ENCODE measurements at places on chromosomes 7 and 10. TPM values are rescaled to one million over a fixed set of nuclear protein-coding genes. Genes with fewer than 3 reads are reported as not detected.

Gene ACTR3C
- 7.4 TPM for total RNA-seq

Gene EEPD1
- total RNA-seq: 9.3 TPM

Gene TRPV5
- not detected for total RNA-seq

- DNase-seq: no peak
Measured at GRCh38 chr7:72447465-72448204, 35.5 kb upstream of the CALN1 start.

DNA sequence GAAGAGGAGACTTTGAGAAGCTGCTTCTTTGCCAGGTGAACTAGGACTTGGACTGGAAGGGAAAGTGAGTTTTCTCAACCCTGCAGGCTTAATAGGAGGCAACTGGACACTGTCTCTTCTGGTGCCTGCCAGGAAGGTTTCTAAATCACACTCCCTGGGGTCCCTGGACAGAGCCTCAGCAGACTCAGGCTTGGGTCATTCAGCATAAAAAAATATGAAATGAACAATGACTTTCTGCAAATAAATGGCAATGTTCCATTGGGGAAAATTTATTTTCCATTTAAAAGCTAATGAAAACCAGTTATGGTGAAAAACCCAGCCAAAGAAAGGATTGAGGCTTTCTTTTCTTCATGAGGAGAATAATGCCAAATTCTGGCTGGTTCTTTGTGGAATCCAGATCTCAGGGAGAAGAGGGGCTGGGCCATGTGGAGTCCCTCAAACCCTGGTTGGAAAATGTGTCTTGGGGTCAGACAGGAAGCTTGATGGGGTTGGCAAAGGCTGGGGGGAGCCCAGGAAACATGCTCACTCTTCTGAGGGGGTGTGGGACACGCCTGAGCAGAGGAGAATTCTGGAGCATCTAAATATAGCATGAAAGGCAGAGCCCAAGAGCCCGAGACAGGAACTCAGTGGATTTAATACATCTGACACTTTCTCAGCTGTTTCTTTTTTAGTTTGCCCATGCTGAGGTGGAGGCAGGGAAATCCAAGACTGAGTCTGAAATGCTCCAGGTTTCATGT lies 65.2 kb upstream of the EMX2 start:
- no peak for DNase-seq

DNA sequence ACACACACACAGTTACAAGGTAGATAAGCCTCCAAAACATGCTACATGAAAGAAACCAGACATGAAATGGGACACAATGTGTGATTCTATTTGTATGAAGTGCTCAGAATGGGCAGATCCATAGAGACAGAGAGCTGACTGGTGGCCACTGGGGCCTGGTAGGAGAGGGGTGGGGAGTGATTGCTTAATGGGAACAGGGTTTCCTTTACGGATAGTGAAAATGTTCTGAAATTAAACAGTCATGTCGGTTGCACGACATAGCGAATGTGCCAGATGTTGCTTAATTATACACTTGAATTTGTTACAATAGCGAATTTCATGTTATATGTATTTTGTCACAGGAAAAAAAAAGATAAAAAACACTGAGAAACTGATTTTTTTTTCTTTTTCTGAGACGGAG lies 122.3 kb downstream of the SPDYE5 start:
- no peak for DNase-seq

- no peak for DNase-seq
Measured at GRCh38 chr10:2054728-2055127, 317.4 kb upstream of the ADARB2 start.

- no peak for DNase-seq
Measured at GRCh38 chr10:119025776-119026175, 3.7 kb upstream of the NANOS1 start.

DNA sequence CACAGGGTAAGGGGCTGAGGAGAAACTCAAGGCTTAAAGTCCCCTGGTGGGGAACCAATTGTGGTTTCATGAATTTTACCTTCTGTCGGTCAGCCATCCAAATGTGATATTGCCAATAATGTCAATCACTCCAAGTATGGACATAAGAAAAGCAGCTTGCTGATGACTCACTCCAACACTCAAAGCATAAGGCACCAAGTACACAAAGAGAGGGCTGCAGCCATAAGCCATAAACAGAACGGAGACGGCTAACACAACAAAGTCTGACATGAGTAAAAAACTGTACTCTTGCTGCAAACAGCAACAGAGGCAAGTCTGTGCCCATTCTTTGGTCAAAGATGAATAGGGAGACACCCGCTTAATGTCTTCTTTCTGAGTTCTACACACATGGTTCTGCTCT lies 24.2 kb downstream of the IFIT5 start:
- no peak for DNase-seq

GRCh38 chr7:22622116-22622785 lies 104.7 kb upstream of the IL6 start:
- no peak for DNase-seq

DNA sequence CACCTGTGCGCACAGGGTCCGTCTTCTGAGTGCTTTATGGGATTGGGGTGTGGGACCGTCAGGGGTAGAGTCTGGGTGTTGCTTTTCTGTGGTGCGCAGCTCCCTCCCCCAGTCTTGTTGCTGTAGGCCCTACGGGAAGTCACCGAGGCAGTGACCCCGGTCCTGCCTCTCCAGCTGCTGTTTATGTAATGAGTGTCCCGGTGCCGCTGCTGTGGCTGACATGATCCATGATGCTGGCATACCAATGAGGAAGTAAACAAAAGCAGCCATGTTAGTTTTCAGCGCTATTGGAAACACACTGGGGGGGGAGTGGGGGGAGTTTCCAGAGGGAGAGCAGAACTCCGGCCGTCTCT lies 1.1 kb downstream of the TRIM8 start:
- peak; percentile 84 for DNase-seq

Gene KAT6B
- total RNA-seq: 26.3 TPM

Gene THNSL1
- total RNA-seq: 3.5 TPM

DNA sequence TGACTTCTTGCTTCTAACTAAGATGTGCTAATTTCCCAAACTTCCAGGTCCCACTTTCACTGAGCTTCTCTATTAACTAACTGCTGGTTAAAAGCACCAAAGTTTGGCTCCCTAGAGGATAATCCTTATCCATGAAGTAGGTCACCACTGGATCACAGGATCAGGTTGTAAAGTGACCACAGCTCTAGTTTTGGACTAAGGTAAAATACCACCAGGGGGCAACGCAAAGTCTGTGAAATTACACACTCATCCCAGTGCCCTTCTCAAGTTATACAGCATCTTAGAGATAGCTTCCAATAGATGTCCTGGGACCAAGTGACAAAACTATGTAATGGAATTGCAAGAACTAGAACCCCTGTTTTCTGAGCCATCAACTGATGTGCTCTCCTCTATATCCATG lies 116.4 kb upstream of the ASAH2 start:
- DNase-seq: peak; percentile 64

DNA sequence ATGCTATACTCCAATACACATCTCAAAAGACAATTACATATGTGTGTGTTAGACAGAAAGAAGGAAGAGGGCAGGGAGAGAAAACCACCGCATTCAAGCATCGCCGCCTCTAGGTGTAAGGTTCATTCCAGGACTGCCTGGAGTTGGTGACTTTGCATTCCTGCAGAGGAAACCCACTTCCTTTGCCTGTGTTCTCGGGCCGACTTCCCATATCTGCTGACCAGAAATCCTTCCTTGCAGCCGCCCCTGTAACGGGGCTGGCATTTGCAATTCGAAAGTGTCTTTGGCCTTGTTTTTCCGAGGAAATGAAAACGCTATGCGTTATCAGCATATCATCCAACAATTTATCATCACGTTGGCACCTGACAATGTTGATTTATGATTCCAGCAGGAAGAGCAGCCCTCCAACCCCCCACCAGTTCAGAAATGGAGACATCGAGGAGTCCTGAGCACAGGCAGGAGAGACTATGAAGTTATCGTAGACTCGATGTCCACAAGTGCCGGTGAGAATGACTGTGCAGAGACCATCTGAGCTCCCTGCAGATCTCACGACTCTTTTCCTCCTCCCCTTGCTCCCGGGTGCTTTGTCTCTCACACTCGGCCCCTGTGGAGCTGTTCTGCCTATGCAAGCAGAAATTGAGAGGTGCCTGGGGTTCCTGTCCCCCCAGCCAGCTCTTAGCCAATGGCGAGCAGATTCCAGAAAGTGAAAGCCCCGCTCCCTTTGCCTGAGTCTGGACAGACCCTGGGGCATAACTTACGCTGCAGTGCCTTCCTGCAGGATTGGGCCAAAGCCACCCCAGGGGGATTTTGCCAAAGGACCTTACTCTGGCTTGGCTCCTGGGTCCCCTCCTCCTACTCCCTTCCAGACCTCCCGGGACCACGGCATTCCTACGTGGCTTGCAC lies 68.9 kb upstream of the FOXK1 start:
- peak; percentile 64 for DNase-seq

DNA sequence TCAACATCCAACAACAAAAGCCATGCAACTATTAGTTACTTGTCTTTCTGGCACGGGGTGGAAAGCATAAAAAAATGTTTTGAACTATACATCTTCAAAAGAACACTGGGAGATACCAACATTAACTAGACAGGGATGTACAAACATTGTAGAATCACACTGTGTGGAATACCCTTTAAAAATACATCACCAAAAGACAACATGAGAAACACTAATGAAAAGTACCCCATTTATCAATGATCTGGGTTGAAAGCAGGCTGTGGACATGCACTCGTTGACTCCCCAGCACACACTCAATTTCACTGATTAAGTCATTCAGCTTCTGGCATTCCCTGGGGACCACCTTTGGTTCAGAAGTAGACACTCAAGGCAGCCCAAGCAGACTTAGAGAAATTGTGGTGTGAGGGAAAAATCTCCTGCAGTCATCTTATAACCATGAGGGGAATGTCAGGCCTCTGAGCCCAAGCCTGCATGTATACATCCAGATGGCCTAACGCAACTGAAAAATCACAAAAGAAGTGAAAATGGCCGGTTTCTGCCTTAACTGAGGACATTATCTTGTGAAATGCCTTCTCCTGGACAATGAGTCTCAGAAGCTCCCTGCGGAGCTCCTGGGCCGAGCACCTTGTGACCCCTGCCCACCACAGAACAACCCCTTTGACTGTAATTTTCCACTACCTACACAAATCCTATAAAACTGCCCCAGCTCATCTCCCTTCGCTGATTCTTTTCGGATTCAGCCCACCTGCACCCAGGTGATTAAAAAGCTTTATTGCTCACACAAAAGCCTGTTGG lies 53.0 kb downstream of the CACUL1 start:
- no peak for DNase-seq

DNA sequence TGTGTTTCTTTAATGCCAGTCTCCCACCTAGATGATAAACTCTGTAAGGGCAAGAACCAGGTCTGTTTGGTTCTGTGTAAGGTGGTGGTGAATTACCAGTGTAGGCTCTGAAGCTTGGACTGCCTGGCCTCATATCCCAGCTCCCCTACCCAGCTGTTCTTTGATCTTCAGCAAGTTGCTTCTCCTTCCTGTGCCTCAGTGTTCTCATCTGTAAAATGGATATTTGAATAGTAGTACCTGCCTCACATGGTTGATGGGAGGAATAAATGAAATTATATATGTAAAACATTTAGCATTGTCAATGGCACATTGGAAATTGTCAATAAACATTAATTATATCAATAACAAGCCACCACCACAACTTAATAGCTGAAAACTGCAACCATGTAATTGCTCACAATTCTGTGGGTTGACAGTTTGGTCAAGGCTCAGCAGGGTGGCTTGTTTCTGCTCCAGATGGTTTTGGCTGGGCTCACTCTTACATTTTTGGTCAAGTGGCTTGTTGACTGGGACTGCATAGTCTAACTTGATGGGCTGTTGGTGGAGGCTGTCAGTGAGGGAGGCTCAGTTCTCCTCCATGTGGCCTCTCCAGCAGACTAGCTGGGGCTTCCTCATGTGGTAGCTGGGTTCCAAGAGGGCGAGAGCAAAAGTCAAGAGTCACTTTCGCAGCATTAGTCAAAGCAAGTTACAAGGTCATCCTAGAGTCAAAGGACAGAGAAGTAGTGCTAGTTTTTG lies 84.5 kb upstream of the DUSP5 start:
- DNase-seq: no peak

DNA sequence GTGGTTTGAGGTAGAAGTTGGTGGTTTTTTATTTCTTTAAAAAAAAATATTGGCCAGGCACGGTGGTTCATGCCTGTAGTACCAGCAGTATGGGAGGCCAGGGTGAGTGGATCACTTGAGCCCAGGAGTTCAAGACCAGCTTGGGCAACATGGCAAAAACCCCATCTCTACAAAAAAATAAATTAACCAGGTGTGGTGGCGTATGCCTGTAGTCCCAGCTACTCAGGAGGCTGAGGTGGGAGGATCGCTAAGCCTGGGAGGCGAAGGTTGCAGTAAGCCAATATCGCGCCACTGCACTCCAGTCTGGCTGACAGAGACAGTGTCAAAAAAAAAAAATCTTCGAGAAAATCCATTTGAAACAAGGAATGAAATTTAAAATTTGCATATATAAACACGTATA lies 1.1 kb downstream of the IL2RA start:
- DNase-seq: no peak

GRCh38 chr10:15704581-15704968 lies 15.1 kb downstream of the ITGA8 start:
- no peak for DNase-seq

DNA sequence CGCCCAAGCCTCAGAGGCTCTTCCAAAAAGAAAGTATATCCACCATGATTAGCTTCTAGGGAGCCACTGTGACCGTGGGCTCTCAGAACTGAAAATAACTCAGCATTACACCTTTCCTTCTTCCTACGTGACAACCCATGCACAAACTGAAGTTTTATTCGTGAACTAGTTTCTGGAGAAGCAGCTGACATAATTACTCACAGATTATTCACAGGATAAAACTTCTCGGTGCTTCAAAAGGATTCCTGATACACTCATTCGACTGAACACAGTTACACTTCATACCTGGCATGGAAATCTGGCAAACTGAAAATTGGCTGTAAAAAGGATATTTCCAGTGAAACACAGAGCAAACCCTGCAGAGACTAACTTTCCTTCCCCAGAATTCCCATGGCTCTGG lies 139.2 kb upstream of the PTER start:
- no peak for DNase-seq

Gene HDAC9
- 16.8 TPM for total RNA-seq

DNA sequence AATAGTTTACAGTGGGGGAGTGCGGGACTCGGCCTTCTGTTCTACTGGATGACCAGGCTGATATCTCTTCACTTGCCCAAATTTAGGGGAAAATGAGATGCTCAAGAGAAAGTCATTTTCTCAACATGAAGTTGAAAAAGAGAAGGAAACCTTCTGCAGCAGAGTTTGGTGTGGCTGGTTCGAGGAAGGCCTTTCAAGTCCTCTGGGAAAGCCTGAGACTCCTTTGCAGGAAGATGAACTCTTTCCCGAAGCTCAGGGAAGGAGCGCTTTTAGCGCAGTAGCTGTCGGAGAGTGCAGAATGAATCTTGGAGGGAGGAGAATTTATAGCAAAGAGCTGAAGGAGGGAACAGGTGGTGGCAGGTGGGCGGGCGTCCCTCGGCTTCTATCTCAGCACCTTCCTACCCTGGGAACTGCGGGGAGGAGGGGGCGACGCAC lies at the start of gene ATOH7:
Gene ATOH7 (minus strand): TSS at position 297 of the 435 bp plus-strand sequence. CDS start 436 bp downstream, outside the sequence.
- no peak for DNase-seq

Gene EXOSC1
- total RNA-seq: 44.8 TPM

- peak; percentile 30 for DNase-seq
Measured at GRCh38 chr10:119020627-119020946, 8.9 kb upstream of the NANOS1 start.

All from fibroblast of villous mesenchyme (primary cell).